ENCODE measurements at places on chromosomes 11 and 22.

DNA sequence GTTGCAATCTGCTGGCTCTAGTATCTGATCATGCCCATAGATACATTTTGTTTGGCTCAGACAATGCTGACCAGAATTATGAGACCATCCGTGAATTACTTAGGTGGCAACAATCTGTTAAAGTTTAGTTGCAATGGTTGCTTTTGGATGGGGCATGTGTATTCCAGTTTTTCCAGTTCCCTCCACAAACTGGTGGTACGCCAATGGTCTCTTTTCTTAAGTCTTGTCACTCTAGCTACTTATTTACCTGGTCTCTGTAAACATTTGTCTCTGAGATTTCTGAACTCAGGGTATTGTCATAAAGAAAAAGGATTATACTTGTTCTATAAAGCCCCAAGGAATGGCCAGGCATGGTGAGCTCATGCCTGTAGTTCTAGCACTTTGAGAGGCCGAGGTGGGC is 65.9 kb downstream of the PGR start:
- DNase-seq: no peak

- DNase-seq: no peak
Measured at GRCh38 chr11:17720796-17721171, 1.4 kb downstream of the MYOD1 start.

GRCh38 chr11:3950996-3951660 is 95.7 kb downstream of the STIM1 start:
- no peak for DNase-seq

- no peak for DNase-seq
Measured at GRCh38 chr11:67044496-67044895, 12.2 kb upstream of the RHOD start.

DNA sequence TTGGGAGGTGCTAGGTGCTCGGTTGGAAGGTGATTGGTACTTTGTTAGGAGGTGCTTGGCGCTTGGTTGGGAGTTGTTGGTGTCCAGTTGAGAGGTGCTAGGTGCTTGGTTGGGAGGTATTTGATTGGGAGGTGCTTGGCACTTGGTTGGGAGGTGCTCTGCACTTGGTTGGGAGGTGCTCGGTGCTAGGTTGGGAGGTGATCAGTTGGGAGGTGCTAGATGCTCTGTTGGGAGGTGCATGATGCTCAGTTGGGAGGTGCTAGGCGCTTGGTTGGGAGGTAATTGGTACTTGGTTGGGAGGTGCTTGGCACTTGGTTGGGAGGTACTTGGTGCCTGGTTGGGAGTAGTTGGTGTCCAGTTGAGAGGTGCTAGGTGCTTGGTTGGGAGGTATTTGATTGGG is 40.2 kb downstream of the LRP5 start:
- no peak for DNase-seq

DNA sequence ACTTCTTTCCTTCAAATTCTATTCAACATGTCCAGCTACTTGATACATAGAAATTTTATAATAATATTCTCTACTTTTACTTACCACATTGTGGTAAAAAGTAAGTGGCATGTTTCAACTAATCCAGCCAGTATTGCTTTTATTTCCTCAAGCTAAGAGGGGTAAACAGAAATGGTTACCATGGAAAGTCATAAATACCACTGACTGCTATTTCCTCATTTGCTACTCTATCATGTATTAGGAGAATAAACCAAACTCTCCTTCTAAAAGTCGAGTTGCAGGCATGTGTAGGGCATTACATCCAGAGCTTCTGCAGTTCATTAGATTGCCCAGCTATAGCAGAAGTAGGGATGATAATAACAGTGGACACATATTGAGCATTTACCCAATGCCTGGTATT is 208.4 kb downstream of the MAML2 start:
- no peak for DNase-seq

- no peak for DNase-seq
Measured at GRCh38 chr11:115390441-115390840, 113.8 kb downstream of the CADM1 start.

DNA sequence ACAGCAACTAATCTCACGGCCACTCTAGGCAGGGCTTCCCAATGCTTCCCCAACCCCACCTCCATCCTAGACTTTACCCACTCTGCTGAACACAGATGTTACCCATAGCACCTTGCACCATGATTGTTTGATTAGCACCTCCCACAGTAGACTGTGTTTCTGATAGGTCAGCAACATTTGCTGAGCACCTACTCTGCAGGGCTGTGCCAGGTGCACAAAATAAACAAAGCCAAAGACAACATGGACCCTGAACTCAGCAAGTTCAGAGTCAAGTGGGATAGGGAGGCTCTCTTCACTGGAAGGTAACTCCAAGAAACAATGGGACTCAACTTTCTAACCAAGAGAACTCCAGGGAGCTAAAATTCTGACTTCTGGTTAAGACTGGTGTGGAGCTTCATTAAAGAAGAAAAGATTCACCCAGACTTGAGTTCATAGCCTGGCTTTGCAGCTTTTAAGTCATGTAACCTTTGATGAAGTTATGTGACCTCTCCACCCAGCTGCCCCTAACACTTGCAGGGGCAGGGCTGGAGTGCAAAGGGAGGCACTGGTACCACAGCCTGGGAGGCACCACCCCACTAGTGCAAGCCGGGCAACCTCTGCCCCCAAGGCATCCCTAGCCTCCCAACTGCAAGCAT is 6.7 kb upstream of the RTN4RL2 start:
- no peak for DNase-seq

DNA sequence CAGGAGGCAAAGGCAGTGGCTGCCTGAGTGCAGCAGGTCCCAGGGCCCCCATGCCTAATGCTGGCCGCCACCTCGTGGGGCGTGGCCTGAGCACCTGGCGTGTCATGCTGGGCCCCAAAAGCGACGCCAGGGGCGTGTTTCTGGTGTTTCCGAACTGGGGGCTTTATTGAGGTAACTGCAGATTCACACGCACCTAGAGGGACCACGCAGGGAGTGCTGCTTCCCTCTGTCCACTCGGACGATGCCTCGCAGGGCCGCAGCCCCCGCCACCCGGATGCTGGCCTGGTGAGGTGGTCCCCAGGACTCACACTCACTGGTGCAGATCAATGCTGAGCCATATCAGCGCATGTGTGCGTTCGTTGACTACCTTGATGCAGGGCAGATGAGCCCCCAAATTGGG is 736.2 kb downstream of the BRD1 start:
- no peak for DNase-seq

- no peak for DNase-seq
Measured at GRCh38 chr11:86969258-86969657, 14.1 kb upstream of the FZD4 start.

GRCh38 chr11:15215005-15215404 is 100.3 kb downstream of the INSC start:
- no peak for DNase-seq

- no peak for DNase-seq
Measured at GRCh38 chr11:69683764-69684333, 8.7 kb upstream of the LTO1 start.

- DNase-seq: no peak
Measured at GRCh38 chr11:47160753-47161133, 15.9 kb downstream of the ARFGAP2 start.

GRCh38 chr22:49824936-49825335 is 2.7 kb downstream of the BRD1 start:
- no peak for DNase-seq

- DNase-seq: no peak
Measured at GRCh38 chr22:47043835-47044721, 281.6 kb downstream of the TBC1D22A start.

DNA sequence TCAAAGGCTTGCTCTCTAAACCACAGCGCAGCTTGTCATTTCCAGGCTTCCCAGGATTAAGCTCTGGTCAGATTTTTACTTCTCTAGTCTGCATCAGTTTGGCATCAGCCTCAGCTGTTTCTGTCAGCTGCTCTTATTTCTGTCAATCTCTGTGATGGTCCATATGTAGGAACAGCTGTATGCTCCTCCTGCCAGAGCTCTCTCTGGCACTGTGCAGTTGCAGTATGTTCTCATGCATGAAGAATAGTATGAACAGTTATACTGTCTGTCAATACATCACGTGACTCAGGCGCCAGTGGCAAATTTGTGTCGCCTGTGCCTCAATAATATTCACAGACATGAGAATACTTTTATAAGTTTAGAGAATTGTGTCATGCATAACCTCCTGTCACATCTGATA is 6.7 kb downstream of the OR6M1 start:
- DNase-seq: no peak

- no peak for DNase-seq
Measured at GRCh38 chr11:95877291-95877690, 46.6 kb downstream of the MTMR2 start.

DNA sequence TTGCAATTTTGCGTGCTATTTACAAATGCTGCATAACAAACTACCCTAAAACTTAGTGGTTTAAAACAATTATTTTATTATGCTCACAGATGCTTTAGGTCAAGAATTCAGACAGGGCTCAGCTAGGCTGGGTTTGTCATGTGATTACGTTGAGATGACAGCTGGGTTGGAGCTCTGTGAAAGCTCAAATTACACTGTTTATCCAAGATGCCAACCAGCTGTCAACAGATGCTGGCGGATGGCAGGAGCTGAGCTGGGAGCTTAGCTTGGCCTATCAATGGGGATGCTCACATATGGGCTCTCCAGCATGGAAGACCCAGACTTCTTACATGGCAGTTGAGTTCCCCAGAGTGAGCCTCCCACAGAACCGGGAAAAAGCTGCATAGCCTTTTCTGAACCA is 62.7 kb downstream of the STK33 start:
- no peak for DNase-seq

DNA sequence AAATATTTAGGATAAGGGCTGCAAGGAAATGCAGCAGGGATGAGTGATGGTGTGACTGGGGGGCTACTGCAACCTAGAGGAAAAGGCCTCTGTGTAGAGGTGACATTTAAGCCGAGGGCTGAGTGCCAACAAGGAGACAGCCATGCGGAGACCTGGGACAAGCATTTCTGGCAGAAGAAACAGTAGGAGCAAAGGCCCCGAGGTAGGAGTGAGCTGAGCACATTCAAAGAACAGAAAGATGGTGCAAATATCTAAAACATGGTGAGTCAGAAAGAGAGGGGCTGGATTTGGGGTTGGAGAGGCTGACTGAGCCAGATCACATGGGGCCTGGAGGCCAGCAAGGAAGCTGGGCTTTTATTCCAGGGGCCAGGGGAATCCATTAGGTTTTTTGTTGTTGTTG is 55.1 kb upstream of the INCENP start:
- DNase-seq: no peak

DNA sequence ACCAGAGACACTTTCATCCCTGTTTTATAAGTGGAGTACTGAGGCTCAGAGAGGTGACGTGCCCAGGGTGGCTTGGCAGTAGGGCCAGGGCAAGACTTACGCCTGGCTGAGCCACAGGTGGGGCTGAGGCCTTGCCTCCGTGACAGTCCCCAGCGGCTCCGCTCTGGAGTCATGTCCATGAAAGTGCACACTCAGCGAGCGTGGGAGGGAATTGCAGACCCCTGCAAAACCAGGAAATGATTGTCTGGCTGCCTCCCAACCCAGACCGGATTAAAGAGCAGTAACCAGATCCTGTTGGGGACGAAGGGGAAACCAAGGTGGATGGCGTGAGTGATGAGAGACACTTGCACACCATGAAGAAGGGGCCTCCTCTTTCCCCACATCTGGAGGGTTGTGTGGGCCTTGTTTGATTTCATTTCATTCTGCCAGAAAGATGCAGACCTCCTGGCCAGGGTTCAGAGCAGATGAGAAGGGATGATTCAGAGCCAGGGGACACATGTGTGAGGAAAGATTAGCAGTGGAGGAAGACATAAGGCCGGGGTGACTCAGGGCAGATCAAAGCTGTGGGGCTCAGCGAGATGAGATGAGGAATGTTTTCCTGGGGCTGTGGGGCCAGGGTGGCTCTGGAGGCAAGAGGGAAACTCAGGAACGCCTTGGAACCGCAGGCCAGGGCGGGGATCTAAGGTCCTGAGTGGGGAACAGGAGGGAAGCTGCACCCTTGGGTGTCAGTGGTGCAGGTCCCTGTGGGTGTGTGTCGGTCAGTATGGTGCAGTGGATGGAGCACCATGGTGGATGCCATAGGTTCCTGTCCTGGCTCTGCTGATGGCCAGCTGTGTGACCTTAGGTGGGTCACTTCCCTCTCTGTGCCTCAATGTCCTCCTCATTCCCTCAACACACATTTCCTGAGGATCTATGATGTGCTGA is 29.9 kb upstream of the LRRC32 start:
- DNase-seq: no peak

GRCh38 chr22:37088108-37088605 is 21.4 kb downstream of the TMPRSS6 start:
- DNase-seq: no peak

DNA sequence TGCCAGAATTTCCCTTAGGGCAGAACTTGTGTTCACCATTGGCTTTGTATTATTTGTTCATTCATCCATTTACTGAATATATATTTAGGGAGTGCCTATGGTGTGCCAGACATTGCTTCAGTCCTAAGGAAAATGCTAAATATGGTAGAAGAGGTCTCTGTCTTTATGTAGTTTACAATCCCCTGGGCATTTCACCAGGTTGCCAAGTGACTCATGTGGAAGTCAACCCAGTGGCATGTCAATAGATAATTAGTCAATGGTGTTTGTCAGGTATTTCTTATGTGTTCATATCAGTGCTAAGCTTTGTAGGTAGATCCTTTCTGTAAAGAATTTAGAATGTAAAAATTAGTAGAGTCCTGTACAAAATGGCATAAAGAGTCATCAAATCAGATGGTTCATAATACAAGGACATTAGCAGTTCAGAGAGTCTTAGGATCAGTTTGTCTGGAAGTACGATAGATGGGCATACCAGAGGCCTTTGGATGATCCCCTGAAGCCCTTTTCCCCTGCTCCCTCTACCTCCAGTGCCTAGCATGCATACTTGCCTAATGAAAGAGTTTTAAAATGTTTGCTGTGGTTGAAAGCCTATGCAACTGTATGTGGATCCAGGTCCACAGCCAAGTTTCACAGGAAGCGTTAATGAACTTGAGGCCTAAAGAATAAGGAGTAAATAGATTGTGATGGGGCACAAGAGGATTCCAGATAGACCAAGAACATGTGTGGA is 58.5 kb upstream of the SESN3 start:
- DNase-seq: no peak

- no peak for DNase-seq
Measured at GRCh38 chr22:41561335-41561734, 525 bp downstream of the CSDC2 start.

DNA sequence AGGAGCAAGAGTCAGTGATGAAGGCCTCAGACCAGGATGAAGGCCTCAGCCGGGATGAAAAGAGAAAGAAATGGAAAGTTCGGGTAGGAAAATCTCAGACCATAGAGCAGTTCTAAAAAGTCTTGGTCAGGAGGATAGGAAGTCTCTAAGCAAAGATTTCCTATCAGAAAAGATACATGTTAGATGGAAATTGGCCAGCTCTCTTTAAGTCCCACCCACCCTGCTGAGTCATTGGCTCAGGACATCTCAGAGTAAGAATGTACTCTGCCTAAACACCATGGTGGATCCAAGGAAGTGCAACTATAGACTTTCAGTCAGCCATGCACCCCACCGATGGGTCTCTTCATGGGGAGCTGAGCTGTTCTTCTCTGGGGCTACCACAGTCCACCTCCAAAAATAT is 4.4 kb downstream of the OR8B3 start:
- DNase-seq: no peak

Data from activated naive CD4-positive, alpha-beta T cell treated with anti-CD3 and anti-CD28 coated beads, Interleukin-2, amount 10 ng/mL, durations not matched to agents 7 days and 5 days (primary cell).